NCI-H2081 (cell line): ENCODE measurements at places on chromosomes 5 and 9.

DNA sequence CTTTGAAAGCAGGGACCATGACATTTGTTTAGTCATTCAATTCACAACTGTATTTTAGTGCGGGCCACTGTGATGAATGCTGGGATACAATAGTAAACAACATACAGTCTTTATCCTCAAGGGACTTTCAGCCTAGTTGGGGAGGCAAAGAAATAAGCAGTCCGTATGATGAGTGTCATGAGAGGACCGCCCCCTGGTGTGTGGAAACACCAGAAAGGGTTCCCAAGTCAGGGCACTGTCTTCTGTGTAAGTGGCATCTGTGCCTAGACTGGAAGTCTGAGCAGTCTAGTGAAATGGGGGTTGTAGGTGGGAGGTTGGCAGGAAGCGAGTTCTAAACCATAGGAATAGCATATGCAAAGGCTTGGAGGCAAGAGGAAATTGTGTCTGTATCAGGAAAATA is 6.8 kb downstream of the C9orf43 start:
- no peak for DNase-seq

DNA sequence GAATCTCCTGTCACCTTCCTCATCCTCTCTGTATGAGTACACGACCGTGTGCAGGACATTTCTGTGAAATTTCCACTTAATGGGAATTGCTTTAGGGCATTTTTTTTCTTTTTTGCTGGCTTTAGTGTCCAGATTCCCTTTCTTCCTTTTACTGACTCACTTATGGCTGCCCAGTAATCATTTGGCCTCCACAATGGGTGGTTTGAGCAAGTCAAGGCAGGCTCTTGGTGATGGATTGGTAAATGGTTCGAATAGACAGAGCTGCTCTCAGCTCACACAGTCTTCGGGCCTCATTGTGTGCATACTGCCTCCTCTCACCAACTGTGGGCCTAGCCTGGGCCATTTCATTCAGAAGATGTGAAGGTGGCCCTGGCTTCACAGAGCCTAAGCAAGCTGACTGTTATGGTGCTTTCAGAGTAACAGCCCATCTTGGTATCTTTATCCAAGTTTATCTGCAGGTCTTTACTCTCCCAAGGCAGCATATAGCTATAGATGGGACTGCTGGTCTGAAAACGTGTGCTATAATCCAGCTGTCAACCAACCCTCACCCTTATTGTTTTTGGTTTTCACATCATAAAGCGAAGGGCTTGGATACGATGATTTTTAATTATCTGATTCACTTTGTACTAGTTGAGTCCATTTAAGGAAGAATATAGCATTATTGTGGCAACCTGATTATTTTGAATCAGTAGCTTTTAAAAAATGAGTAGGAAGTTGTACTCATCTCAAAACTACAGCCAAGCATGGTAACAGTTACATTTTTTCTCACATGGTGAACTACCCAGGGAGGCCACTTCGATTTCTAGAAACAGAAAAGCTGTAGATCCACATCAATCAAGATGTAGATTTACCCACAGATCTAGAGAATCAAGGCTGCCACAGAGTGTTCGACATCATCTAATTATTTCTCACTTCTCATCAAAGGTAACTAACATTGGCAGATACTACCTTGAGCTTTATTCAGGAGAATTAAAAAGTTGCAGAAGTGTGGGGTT is 50.4 kb upstream of the CKMT2 start:
- DNase-seq = no peak

DNA sequence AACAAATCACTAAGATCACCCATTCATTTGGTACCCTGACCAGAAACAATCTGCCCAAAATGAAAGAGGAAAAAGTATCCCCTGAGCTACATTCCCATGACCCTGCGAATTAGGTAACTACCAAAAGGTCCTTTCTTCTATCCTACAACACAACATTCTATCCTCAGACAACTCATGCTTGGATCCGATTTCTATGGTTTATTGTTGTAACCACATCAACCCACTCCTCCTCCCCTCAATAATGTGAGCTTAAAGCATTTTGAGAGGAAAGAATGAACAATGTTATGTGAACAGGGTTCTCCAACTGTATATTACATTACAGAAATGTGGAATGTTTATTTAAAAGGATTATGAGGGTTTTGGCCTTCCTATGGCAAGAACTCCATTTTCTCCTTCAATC is 4.0 kb downstream of the SLC35D2 start:
- no peak for DNase-seq

DNA sequence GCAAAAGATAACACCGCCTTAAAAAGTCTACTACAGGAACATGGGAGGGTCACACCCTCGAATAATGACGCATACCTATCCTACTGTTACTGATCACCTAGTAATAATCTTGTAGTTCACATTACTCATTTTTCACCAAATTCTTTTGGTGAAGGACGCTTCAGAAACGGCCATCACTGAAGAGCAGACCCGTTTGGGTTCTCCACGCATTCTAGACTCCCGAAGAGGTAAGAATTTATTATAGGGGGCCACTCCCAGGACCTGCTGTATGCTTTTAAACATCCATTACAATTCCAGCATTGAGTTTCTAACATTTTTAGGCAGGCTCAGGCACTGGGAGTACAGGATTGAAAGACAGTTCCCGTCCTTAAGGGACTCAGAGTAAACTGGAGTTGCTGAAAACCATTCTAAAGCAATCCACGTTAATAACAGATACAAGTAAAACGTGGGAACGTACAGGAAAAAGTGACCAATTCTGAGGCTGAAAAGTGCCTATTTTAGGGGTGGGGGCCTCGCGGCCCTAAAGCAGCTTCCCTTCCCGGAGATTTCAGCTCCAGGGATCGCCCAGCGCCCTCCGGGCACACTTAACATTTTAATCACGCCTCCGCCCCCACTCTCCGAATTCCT is at the start of gene FER:
FER (plus strand) TSS at position 124 of the 627 bp plus-strand sequence. CDS start 50,286 bp downstream, outside the sequence.
- DNase-seq = no peak

DNA sequence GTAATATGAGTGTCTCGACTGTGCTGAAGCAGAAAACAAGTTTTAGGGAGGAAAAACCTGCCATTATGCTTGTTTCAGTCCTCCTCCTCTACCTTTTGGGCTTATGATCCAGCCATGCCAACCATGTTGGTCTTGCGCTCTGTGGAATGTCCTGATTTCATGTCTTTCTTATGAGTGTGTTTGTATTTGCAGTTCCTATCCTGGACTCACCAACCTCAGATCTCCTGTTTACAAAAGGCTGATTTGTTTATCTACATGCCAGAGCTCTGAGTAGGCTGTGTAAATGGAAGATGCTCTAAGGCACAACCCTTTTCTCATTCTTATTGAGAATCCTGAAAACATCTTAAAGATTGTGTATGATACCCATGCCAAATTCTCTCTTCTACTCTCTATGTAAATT is 138.6 kb downstream of the ARHGEF28 start:
- DNase-seq = no peak

- no peak for DNase-seq
These were observed 40.5 kb upstream of the FAM81B start for GRCh38 chr5:95350631-95351030.

- DNase-seq = no peak
These were observed 124.0 kb upstream of the TLE4 start for GRCh38 chr9:79447762-79448161.

- DNase-seq = no peak
These were observed 64.9 kb upstream of the OSMR start for GRCh38 chr5:38780945-38781344.

GRCh38 chr9:91341258-91341746 is 20.4 kb downstream of the AUH start:
- no peak for DNase-seq

DNA sequence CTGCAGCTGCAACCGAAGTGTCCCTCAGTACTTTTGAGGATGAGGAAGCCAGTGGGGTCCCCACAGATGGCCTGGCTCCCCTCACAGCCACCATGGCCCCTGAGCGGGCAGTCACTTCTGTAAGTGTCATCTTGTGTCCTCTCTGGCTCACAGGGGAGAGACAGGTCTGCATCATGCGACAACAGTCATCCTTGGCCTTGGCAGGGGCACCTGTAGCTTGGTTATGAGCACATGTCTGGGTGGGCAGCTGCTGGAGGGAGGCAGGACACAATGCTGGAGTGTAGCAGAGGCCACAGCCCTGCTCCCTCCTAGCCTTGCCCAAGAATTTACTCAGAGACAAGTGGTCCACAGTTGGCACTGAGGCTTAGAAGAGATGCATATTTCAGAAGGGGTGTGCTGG is 71.7 kb downstream of the COL15A1 start:
- DNase-seq = no peak

- DNase-seq = no peak
These were observed 121.5 kb downstream of the MVB12B start for GRCh38 chr9:126448136-126448535.

DNA sequence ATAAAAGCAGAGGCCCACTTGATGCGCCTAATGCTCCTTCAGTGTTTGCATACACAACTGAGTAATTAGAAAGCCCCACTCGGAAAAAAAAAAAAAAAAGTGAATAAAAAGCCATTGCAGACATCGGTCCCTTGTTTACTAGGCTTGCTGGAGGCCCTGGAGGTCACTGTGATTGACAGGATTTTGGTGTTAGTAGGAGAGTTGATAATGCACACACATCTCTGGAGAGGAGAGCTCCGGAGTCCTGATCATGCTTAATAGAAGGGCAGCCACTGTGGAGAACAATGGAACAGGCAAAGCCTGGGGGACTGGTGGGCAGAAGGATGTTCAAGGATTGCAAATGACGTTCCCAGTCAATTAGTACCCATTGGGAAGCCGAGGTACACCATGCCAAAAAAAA is 152.5 kb downstream of the EFNA5 start:
- DNase-seq = no peak

DNA sequence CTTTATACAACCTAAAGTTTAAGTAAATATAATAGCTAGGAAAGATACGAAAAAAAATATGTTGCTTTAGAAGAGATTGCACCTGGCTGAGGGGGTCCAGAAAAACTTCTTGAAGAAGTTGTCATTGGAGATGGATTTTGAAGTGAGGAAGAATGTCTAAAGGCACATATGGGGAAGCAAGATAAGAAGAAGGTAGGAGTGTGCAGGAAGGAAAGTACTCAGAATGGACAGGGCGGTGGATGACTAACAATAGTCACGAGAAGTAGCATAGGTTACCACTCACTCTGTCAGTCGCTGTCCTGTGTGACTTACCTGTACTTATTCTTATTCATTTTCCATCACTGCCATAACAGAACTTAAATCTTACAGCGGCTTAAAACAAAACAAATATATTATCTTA is 251.6 kb downstream of the GRIA1 start:
- no peak for DNase-seq

- no peak for DNase-seq
These were observed 70.9 kb downstream of the APTX start for GRCh38 chr9:32930486-32930885.

- DNase-seq = peak; percentile 3
These were observed 71.5 kb upstream of the RPS23 start for GRCh38 chr5:82349652-82350051.

DNA sequence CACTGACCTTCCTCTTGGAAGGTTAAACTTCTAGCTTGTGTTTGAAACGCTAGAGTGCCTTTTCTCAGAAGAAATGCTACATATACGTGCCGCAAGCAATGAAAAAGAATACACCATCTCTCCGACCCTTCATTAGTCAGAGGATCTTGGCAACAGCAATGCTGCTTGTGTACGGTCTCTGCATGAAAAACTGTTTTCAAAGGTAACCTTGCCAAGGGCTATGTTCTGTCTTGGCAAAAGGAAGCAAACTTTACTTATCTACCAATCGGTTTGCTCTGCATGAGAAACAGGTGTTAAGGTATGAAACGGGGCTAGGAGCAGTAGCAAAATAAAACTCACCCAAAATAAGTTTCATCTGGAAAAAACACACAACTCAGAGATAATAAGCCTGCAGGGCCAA is 297.8 kb downstream of the FBXL17 start:
- DNase-seq = no peak

DNA sequence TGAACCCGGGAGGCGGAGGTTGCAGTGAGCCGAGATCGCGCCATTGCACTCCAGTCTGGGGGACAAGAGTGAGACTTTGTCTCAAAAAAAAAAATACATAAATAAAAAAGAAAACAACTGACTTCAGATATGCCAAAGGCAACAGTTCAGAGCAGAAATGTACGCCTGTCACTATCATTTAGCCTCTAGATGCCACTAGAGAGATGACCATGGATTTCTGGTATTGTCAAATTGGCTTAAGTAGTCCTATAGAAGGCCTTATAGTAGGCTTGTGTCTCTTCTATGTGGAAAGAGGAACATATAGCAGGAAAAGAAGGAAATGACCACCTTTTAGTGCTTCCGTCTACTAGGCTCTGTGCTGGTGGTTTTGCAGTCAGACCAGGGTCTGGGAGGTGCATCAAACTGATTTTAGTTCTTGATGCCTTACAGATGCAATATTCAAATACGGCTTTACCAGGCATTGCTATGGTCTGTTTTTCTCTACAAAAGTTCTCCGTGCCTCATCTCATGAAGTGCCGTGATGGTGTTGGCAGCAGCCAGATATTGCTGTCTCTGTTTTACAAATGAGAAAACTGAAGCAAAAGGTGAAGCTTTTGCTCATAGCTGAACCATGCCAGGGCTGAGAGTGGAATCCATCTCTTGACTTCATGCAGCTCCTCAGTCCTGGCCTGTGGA is 17.2 kb downstream of the AGXT2 start:
- no peak for DNase-seq

DNA sequence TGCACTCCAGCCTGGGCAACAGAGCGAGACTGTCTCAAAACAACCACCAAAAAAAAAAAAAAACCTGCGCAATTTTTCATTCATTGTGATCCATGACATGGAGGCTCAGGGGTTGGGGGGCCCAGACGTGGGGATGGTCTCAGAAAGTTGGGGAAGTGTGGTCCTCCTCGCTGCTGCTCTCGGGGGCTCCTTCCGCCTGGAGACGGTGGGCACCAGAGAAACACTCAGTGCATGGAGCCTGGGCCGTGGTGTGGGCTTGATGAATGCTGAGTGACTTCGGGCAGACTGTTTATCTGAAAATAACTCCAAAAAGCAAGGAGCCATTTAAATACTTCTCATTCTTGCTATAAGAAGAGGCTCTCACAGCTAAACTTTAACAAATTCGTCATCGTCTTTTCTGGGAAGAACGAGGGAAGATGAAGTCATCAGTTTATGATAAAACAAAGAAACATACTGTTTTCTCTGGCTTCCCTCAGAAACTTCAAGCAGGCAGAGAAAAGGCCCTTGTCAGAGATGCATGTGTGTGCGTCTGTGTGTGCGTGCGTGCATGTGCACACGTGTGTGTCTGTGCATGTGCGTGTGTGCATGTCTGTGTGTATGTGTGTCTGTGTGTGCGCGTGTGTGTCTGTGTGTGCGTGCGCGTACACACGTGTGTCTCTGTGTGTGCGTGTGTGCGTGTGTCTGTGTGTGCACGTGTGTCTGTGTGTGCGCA is 35.0 kb downstream of the RASGEF1C start:
- DNase-seq = no peak

- DNase-seq = peak; percentile 3
These were observed 250.8 kb upstream of the KLF4 start for GRCh38 chr9:107740088-107740980.

DNA sequence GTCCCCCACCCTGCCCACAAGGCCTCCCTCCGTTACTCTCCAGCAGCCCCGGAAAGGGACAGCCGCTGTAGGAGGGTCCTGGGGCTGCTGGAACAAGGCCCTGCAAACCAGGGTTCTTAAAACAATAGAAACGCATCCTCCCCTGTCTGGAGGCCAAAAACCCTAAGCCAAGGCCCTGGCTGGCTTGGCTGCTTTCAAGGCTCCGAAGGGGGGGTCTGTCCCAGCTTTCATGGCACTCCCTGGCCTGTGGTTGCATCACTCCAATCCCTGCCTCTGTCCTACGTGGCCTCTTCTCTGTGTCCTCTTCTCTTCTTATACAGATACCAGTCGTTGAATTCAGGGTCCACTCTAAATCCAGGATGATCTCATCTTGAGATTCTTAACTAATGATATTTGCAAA is 7.4 kb upstream of the UBAC1 start:
- no peak for DNase-seq

- no peak for DNase-seq
These were observed 29.3 kb downstream of the PRELID2 start for GRCh38 chr5:145805819-145806218.
